ENCODE measurements at places on chromosomes 11 and 22.

GRCh38 chr11:125514336-125515101 lies 18.5 kb upstream of the FEZ1 start:
- no peak for DNase-seq

GRCh38 chr22:49449377-49449776 lies 378.3 kb downstream of the BRD1 start:
- DNase-seq, result no peak

DNA sequence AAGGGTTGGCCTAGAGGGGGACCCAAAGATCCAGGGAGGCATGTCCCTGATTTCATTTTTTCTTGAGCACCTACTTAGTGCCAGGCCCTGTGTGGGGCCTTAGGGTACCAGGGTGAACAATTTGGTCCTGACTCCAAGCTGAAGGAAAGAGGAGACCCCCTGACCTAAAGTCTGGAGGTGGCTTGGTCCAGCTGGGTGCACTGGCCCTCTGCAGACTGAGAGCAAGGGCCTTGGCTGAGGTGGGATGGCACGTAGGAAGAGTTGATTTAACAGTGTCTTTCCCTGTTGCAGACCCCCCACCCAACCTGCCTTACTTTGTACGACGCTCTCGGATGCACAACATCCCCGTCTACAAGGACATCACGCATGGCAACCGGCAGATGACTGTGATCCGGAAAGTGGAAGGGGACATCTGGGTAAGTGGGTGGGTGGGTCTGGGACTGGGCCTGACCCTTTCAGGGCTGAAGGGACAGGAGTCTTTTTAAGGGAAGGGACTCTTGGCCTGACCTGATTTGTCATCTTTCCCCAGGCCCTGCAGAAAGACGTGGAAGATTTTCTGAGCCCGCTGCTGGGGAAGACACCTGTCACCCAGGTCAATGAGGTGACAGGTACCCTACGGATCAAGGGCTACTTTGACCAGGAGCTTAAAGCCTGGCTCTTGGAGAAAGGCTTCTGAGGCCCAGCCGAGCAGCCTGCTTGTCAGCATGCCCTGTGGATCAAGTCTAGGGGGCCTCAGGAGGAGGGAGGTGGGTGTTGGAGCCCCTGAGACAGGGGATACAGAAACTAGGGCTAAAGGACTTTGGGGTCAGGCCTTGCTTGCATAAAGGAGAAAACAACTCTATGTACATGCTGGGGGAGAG lies 3.3 kb downstream of the MRPL49 start:
- DNase-seq, result no peak

GRCh38 chr11:133833898-133834681 lies 11.2 kb downstream of the SPATA19 start:
- DNase-seq, result no peak

DNA sequence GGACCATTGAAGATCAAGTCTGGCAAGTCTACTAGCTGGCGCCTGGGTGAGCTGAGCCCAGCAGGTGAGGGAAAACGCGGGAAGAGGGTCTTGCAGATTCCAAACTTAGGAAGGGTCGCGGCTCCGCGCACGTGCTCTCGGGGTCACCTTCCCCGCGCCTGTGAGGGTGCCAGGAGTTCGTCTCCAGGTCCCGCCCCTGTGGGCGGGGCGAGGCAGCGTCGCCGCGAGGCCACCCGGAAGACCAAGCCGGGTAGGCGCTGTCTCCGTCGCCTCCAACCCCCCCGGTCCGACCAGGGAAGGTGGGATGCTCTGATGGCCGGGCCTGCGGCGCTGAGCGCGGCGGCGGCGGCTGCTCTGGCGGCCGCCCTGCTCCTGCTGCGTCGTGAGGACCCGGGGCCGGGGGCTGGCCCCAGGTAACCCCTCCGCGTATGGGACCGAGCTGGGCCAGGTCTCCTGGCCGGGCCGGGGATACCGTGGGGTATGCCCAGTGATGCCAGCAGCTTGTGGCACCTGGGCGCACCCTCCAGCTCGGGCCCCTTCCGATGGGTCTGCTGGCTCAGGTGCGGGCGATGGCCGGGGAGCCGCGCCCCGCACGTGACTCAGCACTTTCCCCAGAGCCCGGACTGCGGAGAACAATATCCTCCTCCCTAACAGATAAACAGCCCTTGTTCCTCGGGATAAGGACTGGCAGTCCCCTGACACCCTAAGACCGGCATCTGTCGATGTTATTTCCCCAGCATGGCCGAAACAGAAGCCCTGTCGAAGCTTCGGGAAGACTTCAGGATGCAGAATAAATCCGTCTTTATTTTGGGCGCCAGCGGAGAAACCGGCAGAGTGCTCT lies at the start of gene HTATIP2:
Gene HTATIP2 (plus strand): TSS at position 215 of the 841 bp plus-strand sequence. CDS start 524 bp downstream, at position 739.
- DNase-seq, result peak; percentile 77

DNA sequence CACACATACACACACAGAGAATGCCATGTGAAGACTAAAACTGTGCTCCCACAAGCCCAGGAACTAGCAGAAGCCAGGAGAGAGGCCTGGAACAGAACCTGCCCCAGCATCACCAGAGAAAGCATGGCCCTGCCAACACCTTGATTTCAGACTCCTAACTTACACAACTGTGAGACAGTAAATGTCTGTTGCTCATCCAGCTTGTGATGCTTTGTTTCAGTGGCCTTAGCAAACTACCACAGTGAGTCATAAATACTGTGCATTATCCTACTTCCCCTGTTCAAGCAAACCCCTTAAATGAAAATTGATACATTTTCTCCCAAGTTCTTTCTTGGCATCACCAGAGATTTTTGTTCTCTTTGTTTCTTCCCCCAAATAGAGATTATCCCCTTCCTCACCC lies 1539.4 kb upstream of the TENM4 start:
- DNase-seq, result no peak

GRCh38 chr11:921921-922678 lies 3.6 kb upstream of the AP2A2 start:
- no peak for DNase-seq

GRCh38 chr11:134460062-134460561 lies 48.1 kb upstream of the B3GAT1 start:
- no peak for DNase-seq

GRCh38 chr11:10381736-10382135 lies 73.3 kb upstream of the AMPD3 start:
- DNase-seq, result no peak

- DNase-seq, result no peak
Measured at GRCh38 chr22:21816787-21817496, 50.5 kb downstream of the MAPK1 start.

DNA sequence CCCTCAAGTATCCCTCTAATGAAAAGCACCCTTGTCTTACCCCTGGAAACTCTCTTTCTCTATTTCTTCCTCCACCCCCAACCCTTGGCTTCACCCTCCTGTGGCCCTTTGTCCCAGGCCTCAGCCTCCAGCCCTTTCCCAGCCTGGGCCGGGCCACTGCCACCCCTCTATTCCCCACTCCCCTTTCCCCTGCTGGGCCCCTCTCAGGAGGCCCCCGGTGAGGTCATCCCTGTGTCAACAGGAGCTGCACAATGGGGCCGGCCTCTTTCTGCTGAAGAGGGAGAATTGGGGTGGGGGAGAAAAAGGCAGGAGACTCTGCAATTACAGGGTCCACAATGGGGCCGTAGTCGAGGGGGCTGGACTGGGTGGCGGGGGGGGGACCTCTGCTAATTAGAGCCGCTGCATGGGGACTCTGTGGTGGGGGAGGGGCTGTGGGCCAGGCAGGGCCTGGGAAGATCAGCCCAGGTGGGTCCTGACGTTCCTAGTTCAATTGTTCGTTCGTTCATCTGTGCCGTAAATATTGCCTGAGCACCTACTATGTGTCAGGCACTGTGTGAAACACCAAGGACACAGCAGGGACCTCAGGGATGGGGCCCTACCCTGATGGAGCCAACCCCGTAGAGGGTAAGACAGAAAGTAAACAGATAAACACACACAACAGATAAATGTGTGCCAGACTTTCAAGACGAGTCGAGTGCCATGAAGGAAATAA lies 18.5 kb upstream of the MPPED1 start:
- DNase-seq, result no peak

DNA sequence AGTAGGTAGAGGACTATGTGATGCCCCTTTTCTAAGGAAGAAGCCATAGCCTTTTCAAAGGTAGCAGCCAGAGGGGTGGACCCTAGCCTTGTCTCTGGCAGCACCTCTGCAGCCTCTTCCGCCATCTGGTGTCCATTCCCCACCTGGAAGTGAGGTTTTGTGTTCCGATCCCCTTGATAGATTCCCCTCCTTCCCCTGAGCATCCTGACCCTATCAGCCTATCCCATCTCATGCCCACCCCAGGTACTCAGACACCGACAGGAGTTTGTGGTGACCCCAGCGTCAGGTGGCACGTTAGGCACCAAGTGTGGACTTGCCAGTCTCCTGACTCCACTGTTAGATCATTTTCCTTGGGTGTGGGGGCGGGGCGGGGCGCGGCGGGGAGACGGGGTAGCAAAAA lies 398 bp upstream of the FAM89B start:
- DNase-seq, result no peak

DNA sequence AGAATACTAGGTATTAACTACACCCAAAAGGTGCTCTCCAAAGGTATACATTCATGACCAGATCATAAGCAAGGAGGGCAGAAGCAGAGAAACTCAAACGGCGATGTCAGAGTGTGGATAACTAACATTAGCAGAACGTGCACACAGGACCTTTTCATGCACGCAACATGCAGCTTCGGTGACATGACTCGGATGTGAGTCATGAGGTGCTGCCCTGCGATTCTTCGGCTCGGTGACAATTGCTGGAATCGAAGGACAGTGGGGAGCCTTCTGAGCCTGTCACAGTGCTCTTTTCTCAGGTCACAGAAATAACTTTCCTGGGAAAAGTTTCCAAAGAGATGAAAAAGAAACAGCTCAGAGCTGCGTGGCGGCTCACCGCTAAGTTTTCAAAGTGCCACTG lies 418.5 kb upstream of the SYN3 start:
- DNase-seq, result no peak

DNA sequence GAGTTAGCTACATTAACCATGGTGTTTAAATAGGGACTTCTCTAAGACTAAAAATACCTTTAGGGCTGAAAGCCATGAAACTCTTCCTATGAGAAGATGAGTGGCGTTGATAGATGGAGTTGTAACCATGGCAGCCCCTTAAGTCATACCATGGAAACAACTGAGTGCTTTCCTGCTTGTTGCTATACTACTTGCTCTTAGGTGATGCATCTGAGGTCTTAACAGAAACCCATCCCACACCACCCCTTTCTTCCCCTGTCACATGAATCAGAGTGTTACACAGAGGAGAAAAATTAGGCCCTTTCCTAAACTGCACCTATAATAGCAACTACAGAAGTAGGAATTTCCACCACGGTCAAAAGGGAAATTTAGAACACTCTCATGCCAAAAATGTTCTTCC lies 64.3 kb upstream of the ZC3H12C start:
- DNase-seq, result no peak

DNA sequence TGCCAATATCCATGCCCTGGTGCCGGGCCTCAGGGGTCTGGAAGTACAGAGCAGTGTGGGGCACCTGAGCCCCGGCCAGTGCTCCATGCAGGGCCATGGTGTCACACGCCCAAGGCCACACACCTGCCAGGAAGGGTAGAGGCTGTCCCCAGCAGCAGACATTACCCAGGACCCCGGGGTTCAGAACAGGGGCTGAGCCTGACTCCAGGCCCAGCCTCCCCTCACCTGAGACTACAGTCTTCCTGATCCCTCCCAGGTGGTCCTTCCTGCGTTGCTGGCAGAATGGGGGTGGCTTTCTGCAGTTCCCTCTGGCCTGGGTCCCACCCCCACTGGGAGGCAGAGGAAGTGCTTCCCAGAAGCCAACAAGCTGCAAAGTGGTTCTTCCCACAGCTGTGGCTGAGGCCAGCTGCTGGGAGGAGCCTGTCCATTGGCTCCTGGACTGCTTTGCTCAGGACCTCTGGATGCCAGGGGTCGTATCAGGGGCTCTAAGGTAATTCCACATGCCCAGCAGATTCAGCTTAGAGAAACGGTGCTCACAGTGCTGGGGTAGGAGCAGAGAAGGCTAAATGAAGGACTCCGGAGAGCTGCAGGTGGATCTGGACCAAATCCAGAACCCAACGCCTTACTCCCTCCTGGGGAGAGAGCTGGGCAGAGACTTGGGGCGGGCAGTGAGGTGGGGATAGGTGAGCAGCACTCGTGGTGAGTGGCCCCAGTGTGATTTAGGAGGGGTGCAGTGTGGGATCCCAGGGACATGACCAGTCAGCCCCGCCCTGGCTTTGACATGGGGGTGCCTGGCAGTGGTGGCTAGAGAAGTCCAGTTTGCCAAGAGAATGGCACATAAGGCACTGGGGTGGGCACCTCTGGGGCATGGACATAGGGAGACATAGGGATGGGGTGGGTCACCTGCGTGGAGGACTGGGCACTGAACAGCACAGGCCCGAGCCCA lies 12.6 kb downstream of the TCIRG1 start:
- no peak for DNase-seq

DNA sequence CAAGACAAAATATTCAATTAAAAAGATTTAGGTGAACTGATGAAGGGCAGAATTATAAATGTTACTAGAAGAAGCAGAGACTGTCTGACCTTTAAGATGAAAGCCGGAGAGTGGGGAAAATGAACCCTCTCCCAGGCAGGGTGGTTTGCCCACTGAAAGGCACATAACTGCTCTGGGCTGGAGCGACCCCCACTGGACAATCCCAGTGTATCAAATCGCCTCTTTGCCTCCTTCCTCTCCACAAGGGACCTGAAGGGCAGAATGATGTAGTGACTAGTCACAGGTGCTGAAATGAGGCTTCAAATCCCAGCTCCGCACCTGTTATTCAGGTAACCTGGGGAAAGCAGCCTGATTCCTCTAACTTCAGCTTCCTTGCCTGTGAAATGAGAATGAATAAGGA lies 69.0 kb downstream of the EFCAB6 start:
- DNase-seq, result no peak

DNA sequence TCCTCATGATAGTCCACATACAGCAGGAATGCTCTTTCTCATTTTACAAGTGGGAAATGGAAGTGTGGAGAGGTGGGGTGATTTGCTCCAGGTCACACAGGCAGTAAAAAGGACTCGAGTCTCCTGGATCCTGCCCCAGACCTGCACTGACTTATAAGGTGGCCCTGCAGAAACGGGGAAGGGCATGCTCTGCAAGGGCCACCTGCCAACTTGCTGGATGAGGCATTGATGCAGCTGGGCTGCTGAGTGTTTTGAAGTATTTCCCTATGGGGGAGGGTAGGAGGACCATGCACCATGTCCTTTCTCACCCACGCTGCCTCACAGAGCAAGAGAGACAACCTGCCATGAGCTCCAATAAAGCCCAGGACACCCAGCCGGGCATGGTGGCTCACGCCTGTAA lies 36.9 kb downstream of the OR6Q1 start:
- DNase-seq, result no peak

- no peak for DNase-seq
Measured at GRCh38 chr11:15055620-15056356, 17.6 kb upstream of the CALCB start.

GRCh38 chr22:25053153-25053805 lies 100.8 kb downstream of the KIAA1671 start:
- no peak for DNase-seq

DNA sequence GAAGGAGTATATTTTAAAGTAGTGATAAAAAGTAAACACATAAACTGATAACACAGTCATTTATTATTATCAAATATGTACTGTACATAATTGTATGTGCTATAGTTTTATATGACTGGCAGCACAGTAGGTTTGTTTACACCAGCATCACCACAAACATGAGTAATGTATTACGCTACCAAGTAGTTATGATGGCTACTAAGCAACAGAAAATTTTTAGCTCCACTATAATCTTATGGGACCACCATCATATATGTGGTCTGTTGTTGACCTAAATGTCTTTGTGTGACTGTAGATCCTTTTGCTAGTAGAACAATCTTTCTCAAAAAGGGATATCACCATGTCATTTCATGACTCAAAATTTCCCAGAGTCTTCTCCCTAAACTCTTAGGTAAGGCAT lies 93.5 kb downstream of the LARGE2 start:
- DNase-seq, result no peak
